ENCODE measurements at places on chromosomes 4 and X. TPM values are rescaled to one million over a fixed set of nuclear protein-coding genes. Genes with fewer than 3 reads are reported as not detected.
A peak's percentile ranks its signal among the peaks of the same experiment; 100 is the strongest.

The MTMR1 gene
- 17.8 TPM for total RNA-seq

The ADGRG2 gene
- 0.20 TPM for total RNA-seq

The NELFA gene
- total RNA-seq = 55.2 TPM

The RGN gene
- total RNA-seq = 0.70 TPM

The DAPP1 gene
- not detected for total RNA-seq

- DNase-seq = no peak
Measured at GRCh38 chr4:70874268-70875156, 27.7 kb upstream of the MOB1B start.

DNA sequence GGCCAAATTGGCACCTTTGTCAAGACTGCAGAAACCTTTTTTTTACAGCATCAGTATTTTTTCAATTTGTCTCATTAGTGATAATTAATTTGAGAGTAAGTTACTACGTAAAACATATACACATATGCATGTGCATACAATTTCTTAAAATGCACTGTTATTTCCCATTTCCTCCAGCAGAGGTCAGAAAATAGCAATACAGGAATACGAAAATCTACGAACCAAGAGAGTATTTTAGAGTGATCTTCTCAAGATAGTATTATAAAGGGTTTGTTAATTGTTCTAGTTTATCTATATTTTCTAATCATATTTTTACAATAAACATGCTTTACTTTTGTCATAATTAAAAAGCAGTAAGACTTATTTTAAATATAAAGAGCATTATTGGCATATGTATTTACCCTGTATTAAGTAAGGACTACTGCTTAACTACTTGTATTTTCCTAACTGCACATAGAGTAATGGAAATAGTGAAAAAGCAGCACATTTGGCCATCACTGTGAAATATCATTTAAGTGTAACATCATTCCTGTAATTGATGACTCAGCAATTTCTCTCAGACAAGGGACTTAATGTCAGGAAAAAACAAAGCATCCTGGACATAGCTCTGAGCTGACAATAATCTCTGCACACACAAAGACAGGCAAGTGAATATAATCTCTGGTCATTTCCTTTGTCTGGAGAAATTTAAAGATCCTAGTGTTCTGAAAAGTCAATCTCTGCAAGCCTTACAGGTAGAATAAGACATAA is 45.6 kb downstream of the MAOB start:
- DNase-seq = no peak

DNA sequence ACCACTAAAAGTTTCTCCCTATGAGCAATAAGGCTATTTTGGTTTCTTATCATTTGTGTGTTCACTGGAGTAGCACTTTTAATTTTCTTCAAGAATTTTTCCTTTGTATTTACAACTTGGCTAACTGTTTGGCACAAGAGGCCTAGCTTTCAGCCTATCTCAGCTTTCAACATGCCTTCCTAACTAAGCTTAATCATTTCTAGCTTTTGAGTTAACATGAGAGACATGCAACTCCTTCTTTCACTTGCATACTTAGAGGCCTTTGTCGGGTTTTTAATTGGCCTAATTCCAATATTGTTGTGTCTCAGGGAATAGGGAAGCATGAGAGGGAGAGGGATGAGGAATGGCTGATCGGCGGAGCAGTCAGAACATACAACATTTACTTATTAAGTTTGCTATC is 349.8 kb downstream of the OPHN1 start:
- DNase-seq = no peak

DNA sequence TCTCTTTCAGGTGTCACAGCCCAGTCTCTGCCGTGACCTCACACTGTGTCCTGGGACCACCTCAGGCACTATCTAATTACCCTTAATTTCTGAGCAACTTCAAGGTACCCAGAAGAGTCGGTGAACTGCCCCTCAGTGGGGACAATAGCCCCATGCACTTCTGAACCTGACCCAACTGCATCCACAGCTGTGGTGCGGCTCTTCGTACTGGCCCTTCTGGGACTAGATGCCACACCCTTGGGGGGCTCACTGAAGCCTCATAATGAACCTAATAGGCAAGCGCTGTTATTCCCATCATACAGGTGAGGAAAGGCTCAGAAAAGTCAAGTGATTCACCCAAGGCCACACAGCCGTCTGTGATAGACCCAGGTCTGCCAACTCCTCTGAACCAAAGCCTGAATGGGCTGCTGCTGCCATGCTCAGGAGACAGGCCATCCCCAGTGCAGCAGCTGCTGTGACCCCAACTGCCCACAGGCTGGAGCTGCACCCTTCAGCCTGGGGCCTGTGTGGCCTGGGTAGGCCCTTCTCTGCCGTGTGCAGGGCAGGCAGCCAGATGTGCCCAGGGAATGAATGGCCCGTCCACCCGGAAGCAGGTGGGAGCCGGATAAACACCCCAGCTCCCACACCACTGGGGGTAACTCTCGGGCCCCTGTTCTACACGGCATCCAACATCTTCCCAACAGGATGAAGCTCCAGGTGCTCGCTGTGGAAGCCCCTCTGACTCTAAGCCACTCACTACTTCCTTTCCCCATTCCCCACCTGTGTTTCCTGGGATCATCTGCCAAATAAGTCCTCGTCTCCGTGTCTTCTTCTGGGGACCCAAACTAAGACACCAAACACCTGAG is 35.9 kb downstream of the HMX1 start:
- DNase-seq = no peak

DNA sequence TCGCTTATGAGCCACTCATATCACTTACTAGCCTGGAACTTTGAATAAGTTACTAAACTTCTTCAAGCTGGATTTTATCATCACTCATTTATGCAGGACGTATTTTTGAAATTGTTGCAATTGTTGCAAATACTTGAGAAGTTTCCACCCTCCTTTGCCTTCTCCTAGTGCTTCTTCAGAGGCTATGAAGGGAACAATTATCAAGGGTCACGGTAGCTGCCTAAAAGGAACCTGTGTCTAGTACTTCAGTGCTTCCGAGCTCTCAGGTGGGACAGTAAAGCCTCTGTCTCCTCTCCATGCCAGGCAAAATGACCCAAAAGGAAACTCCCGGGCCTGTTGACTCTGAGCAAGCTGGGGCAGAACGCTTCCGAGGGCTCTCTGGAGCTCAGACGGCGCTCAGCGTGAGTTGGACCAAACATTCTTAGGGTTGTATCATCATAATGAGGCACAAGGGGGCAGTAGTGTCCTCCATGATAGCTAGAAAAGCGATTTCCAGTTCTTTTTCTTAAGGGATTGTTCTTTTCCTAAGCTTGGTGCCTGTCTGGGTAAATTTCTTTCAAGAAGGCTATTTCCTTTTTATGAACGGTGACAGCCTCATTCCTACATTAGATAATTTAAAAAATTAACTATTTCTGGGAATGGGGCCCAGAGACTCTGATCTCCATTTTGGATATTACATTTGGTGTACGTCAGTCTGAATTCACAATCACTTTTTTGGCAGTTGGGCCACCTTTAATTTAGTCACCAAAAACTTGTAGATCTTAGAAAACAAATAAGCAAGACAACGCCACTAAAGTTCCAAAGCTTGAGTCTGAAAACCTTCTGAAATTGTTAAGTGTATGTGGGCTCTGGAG is 73.1 kb downstream of the PACRGL start:
- DNase-seq = peak; percentile 59

DNA sequence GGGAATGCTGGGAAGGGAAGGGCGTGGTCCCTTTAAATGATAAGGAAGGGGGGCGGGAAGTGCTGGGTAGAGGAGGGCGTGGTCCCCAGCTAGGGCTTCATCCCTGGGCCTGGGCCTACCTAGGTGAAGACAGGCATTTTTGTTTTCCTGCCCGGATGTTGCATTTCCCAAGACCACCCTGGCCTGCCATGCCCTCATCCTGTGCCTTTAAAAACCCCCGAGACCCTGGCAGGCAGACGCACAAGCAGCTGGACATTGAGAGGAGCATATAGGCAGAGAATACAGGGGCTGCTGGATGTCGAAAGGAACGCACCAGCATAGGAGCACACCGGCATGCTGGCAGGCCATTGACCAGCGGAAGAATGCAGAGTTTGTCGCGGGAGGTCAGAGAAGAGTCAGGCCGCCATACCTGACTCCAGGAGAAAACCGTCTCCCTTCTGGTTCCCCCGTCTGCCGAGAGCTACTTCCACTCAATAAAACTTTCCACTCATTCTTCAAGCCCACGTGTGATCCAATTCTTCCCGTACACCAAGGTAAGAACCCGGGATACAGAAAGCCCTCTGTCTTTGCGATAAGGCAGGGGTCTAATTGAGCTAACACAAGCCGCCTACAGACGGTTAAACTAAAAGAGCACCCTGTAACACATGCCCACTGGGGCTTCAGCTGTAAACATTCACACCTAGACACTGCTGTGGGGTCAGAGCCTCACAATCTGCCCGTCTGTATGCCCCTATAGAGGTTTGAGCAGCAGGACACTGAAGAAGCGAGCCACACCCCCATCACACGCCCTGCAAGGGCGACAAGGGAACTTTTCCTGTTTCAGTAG is 2.9 kb upstream of the AGA start:
- no peak for DNase-seq

DNA sequence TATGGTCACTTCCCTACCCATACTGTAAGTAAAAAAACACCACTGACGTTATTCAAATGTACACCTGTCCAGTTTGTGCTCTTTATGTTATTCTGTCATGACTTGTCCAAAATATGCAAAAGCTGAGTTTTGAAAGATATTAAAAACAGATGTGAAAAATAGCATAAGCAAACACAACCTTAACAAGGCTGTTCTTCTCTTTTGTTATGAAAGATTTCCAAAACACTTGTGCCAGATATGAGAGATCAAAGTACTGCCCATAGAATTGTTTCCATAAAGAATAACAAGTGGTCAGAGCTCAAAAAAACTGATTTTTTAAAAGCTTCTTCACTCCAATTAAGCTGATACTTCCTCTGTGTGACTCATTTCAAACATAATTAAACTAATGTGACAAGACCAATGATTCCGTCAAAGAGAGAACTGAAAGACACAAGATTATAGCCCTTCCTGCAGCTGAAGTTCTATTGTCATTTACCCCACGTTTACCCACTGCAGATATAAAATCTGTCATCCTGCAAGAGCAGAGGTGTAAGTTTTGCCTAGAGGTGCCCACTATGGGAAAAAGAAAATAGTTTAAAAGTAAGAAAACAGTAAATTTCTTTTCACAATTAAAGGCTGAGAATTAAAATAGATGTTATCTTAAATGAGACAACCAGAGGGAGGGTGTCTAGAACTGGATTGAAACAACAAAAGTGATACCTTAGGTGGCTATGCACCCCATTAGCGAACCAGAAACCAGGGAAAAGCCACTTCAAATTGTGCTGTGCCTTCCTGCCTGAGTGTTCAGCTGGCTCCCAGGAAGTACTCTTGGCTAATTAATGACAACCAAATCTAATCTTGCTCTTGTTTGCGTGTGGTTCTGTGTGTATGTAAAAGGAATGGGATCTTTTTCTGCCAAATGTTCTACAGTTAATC is 30.1 kb downstream of the RASSF6 start:
- DNase-seq = no peak

DNA sequence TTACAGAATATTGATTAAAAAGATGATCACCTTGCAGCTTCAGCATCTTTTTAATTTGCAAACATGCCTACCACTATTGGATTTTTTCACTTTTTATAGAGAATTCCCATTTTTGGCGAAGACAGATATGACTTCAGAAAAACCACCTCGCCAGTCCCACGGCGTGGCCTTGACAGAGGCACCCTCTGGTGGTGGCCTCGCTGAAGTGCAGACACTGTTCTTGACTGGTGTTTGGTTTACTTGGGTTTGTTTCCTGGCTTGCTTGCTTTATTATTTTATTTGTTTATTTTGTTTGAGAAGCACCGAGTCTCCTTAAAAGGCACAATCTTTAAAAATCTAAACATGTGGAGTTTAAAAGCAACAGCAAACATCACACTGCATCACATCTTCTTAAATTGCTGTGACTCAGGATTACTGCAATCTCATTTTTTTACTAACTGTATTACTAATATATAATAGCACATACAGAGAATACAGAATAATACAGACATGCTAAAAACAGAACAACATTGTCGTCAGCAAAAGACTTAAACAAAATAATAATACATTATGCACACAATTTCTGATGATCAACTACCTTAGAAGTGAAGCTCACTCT is 13.1 kb upstream of the AMTN start:
- DNase-seq = peak; percentile 68

GRCh38 chr4:159446266-159446976 is 343.5 kb downstream of the RAPGEF2 start:
- DNase-seq = peak; percentile 41
